ENCODE measurements at places on chromosomes 1 and 21. TPM values are rescaled to one million over a fixed set of nuclear protein-coding genes. Genes with fewer than 3 reads are reported as not detected.
A peak's percentile ranks its signal among the peaks of the same experiment; 100 is the strongest.

DNA sequence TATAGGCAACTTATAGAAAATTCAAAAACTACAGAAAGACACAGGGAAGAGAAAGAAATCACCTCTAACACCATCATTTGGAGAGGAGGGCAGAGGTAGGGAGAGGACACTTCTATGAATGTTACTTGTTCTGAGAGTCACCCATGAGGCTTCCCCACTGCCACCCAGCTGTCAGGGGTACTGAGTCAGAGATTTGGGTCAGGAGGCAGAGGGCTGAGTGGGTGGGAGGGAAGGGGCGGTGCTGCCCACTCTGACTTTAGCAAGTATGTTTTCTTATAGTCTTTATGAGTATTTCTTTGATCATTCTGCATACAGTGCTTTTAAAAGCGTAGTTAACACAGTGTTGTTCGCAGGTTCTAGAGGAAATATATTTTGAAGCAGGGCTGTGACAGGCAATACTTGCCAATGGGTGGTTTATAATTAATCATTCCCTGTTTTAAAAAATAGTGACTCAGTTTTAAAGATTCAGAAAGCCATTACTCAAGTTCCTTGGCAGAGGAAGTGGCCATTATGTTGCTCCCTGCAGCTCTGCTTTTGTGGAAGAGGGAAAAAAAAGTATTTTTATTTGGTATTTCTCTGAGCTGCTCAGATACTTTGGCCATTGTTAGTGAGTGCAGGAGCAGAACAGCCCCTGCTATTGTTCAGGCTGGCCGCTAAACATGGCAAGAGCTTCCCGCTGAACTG is 18.3 kb downstream of the IL6R start:
- peak; percentile 69 for DNase-seq

- DNase-seq, result no peak
Observed at GRCh38 chr1:181133441-181133951, 45.0 kb downstream of the IER5 start.

DNA sequence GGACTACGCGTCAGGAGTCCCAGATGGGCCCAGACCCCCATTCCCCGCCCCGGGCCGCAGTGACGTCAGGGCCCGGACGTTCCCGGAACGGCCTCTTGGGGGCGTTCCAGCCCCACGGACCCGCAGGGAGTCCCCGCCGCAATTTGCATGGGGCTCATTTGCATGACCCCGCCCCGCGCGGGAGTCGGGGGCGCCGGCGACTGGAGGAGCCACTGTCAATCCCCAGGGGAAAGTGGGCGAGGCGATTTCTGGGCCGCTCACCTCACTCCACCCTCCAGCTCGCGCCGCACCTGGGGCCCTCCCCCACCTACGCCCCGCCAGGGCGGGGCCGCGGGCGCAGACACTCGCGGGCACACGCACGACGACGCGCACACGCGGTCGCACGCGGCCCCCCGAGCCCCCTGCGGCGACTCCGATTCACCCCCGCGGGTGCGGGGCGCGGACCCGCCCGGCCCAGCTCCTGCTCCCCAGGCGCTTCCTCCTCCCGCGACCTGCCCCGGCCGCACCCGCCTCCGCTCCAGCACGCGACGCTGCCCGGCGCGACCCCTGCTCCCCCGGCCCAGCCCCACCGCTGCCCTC is 13.2 kb downstream of the AGRN start:
- DNase-seq, result no peak

HAPLN2 gene
- not detected for total RNA-seq

TNFSF4 gene
- total RNA-seq, result 14.6 TPM
